Femur (tissue), 1 donor: ENCODE measurements at places on chromosomes 6 and 20.

DNA sequence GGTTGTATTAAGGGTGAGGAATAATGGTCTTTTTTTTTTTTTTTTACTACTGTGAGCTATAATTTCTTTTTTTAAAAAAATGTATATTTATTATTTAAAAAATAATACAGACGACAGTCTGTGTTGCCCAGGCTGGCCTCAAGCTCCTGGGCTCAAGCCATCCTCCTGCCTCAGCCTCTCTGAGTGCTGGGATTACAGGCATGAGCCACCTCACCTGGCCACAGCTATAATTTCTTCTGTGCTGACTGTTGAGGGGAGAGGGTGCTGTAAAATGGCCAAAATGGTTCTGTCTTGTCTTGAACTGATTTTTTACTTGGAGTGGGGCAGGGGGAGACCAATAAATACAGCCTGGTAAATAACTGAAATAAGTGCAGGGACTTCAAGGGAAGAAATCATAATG, 3.6 kb downstream of the SRSF3 start:
- DNase-seq, result no peak

- DNase-seq, result peak; percentile 32
Observed at GRCh38 chr6:114342086-114342825, 567 bp downstream of the HS3ST5 start.

DNA sequence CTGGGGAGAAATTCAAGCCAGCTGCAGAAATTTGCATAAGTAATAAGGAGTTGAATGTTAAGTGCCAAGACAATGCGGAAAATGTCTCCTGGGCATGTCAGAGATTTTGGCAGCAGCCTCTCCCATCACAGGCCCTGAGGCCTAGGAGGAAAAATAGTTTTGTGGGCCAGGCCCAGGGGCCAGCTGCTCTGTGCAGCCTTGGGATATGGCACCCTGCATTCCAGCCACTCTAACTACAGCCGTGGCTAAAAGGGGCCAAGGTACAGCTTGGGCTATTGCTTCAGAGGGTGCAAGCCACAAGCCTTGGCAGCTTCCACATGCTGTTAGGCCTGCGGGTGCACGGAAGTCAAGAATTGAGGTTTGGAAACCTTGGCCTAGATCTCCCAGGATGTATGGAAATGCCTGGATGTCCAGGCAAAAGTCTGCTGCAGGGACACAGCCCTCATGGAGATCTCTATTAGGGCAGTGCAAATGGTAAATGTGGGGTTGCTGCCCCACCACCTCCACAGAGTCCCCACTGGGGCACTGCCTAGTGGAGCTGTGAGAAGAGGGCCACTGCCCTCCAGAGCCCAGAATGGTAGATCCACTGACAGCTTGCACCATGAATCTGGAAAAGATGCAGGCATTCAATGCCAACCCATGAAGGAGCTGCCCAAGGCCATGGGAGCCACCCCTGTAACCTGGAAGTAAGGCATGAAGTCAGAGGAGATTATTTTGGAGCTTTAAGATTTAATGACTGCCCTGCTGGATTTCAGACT, 126.5 kb downstream of the DTNBP1 start:
- no peak for DNase-seq

- no peak for DNase-seq
Observed at GRCh38 chr20:22515264-22515663, 69.1 kb downstream of the FOXA2 start.

GRCh38 chr6:14799928-14800327, 445.9 kb upstream of the JARID2 start:
- DNase-seq, result peak; percentile 75

- DNase-seq, result peak; percentile 91
Observed at GRCh38 chr6:112337209-112337638, 9.9 kb upstream of the RFPL4B start.

GRCh38 chr6:119848696-119849095, 499.1 kb upstream of the MAN1A1 start:
- peak; percentile 27 for DNase-seq

DNA sequence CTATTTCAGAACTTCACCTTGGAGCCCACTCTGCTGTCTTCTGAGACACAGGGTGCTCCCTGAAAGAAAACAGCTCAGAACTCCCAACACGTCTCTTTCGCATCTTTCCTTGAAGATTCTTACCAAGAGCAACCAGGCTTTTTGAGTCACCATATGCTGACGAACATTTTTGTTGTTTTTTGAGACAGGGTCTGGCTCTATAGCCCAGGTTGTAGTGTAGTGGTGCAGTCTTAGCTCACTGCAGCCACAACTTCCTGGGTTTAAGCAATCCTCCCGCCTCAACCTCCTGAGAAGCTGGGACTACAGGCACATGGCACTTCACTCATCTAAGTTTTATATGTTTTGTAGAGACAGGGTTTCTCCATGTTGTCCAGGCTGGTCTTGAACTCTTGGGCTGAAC, 68.5 kb downstream of the TRMT11 start:
- no peak for DNase-seq

DNA sequence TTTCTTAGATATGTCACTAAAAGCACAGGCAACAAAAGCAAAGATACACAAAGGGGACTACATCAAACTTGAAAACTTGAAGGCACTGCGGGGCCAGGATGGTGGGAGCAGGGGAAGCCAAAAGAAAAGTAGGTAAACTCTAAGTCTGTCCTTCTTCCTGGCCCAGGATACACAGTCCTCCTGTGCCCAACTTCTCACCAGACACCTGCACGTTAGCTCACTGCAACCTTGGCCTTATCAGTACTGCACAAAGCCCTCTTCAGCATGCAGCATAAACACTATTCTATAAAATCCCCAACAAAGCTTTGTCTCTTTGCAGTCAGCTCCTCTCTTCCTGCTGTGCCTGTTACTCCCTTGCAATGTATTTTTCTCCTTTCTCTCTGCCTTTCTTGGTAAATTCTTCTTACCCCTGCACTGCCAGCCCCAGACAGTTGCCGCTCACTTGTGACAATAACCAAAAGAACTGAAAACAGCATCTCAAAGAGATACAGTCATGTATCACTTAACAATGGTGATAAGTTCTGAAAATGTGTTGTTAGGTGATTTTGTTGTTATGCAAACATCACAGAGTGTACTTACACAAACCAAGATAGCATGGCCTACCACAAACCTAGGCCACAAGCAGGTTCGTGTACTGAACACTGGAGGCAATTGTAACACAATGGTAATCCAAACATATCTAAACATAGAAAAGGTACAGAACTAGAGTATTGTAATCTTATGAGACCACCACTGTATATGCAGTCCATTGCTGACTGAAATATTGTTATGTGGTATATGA, 51.2 kb downstream of the NINL start:
- DNase-seq, result no peak

DNA sequence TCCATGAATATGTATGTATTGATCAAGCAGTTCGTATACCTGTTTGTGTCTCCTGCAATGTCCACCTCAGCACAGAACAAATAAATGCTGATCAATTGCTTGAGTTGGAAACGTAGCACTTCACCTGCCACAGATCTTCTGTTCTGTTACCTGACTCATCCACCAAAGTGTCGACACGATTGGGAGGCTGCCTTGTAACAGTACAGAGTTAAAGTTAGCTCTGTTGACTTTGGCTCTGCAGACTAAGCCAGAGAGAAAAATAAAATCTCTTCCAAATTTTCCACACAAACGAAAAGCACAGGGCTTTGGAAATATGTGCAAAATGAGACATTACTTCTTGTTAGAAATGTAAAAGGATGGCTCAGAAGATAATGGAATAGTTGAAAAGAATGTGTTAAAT, 245.4 kb downstream of the NRN1 start:
- no peak for DNase-seq

DNA sequence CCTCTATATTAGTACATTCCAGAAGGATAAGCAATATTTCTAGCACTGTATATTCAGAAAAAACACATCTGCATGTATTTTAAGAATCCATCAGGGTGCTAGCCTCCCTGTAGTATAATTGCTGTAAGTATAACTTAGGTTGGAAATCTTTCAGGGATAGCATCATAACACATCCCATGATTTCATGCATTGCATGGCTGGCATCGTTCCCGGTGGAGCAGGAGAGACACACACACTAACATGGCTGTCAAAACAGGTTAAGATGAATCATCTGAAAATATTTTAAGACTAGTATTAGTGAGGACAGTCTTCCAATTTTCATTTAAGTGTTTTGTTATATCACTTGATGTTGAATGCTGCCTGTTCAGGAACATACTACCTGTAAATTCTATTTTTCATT, 32.1 kb upstream of the CENPW start:
- DNase-seq, result peak; percentile 71

GRCh38 chr20:18019068-18019467, 38.6 kb downstream of the OVOL2 start:
- DNase-seq, result no peak

DNA sequence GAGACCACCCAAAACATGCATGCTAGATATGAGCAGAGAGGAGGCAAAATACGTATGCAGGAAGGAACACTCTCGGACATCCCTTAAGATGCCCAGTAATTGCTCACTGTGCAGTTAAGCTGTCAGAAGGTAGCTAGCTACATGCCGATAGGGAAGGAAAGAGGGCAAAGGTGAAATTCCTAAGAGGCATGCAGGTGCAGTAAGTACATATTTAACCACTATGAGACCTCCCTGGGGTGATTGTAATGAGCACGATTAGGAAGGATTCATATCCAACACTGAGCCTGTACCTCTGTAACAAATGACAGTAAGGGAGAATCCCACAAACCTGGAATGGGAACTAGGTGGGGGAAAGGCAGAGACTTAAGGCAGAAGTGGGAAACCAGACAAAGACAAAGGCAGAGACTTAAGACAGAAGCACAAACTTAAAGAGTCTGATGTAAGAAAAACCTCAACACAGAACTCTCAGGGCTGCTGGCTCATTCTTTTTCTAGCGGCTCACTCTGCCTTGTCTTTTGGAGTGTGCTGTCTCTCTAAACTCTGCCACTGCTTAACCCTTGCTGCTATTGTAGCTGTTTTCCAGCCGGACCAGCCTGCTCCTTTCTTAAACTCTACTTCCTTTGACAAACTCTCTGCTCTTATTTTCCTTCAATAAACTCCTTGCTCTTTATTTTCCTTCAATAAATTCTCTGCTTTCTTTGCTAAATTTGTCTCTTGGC, 148.1 kb downstream of the UBE3D start:
- DNase-seq, result no peak

DNA sequence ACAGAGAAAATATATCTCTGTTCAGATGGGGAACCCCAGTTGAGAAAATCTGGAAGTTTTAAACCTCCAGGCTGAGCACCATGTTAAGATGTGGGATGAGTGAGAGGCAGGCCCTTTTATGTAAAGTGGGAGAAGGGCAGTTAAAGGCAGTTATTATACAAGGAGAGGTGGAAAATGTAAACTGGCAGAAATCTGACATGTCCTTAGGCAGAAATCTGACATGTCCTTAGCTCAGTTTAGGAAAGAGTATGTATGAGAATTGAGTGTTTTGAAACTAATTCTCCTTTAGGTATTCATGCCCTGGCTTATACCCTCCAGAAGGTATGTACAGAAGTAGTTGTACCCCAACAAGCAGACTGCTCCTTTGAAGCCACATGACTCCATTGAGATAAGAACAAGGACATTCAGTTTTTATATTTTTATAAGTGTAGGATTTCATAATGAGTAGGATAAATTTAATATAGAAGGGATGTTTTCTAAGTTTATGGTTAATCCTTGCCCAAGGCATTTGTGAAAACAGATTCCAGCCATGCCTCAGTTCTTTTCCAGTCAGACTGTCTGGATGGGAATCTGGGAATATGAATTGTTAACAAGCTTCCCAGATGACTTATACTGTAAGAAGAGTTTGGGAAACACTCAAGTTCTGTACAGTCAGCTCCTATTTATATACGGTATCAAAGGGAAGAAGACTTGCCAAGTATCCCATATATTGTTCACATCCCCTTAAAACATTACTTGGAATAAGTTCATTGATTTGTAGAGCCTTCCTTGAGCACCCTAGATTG, 87.7 kb downstream of the SCAND1 start:
- no peak for DNase-seq

DNA sequence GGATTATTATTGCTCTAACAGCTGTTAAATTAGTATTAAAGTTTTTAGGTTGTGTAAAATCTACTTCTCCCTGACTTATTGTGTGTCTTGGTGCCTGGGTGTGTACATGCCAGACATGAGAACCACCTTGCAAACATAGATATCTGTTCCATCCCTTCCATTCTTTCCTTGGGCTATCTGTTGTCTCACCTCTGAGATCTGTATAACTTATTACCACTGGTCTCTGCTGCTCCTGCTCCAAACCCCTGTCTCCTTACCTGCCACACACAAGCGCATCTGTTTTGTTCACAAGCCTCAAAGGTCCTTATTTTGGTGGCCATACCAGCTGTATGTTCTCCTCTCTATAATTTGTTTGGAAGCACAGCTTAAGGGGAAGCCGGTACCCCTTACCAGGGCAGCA, 2.5 kb downstream of the LRRC1 start:
- no peak for DNase-seq

GRCh38 chr20:47741669-47742608, 43.3 kb downstream of the SULF2 start:
- peak; percentile 63 for DNase-seq

DNA sequence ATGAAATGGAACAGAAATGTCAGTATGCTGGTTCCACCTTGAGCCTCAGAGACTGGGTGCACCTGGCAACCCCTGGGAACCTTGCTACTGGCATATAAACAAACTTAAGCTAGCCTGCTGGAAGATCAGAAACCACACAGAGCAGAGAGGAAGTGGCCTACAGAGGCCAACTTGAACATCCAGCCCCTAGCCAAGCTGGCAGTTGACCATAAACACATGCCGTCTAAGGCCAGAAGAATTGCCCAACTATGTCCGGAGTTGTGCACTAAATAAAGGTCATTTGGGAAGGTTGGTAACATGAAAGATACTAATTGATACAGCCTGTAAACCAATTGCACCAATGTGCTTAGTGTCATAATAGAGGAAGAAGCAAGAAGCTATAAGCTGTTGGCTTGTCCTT, 266.6 kb upstream of the BTBD3 start:
- DNase-seq, result no peak
